Stimulated activated CD4-positive, alpha-beta T cell treated with anti-CD3 and anti-CD28 coated beads, Interleukin-1b, Interleukin-23, amount 100 ng/mL, for 1 hour (primary cell): ENCODE measurements at places on chromosomes 4 and X.

GRCh38 chr4:7236847-7237246, 44.5 kb downstream of the SORCS2 start:
- DNase-seq = no peak

DNA sequence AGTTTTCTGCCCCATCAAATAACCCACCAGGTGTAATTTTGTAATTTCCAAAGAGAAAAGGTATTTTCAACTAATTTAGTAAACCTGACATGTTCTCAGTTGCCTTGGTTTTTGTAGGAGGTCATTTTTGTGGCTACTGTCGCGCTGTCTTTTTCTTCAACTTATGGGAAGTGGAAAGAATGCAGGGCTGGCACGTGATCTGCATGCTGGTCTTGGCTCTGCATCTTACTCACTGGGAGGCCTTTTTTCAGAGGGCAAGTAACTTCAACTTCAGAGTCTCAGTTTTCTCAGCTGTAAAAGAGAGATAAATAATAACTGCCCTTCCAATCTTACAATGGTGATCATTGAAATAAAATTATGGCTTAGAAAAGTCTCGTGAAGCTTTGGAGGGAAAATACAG, 109.9 kb upstream of the SMIM10 start:
- DNase-seq = no peak

DNA sequence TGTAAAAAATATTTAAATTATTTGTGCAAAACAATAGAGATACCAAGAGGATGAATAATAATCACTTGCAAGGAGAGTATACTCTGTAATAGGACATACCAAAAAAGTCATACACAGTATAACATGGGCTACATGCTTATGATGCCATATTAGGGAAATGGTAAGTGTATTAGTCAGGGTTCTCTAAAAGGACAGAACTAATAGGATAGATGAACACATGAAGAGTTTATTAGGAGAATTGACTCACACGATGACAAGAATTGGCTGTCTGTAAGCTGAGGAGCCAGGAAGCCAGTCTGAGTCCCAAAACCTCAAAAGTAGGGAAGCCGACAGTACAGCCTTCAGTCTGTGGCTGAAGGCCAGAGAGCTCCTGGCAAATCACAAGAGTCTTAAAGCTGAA, 151.2 kb downstream of the DTHD1 start:
- DNase-seq = no peak

- no peak for DNase-seq
Measured at GRCh38 chr4:7557456-7557855, 122.7 kb upstream of the PSAPL1 start.

- DNase-seq = no peak
Measured at GRCh38 chrX:108415891-108416290, 22.3 kb downstream of the COL4A6 start.

GRCh38 chrX:115013705-115014104, 3.7 kb downstream of the IL13RA2 start:
- DNase-seq = no peak
